ENCODE measurements at places on chromosomes 5 and 9. TPM values are rescaled to one million over a fixed set of nuclear protein-coding genes. Genes with fewer than 3 reads are reported as not detected.

- peaks cover 32% of the 10 kb centered on the region for H3K36me3 ChIP-seq
- no peak overlapping the region for H3K27ac ChIP-seq
- no peak for DNase-seq
- peaks cover 18% of the 10 kb centered on the region for H3K4me1 ChIP-seq
- no peak overlapping the region for H3K4me3 ChIP-seq
These were observed 199.9 kb downstream of the PCSK5 start for GRCh38 chr9:76090330-76090729.

DNA sequence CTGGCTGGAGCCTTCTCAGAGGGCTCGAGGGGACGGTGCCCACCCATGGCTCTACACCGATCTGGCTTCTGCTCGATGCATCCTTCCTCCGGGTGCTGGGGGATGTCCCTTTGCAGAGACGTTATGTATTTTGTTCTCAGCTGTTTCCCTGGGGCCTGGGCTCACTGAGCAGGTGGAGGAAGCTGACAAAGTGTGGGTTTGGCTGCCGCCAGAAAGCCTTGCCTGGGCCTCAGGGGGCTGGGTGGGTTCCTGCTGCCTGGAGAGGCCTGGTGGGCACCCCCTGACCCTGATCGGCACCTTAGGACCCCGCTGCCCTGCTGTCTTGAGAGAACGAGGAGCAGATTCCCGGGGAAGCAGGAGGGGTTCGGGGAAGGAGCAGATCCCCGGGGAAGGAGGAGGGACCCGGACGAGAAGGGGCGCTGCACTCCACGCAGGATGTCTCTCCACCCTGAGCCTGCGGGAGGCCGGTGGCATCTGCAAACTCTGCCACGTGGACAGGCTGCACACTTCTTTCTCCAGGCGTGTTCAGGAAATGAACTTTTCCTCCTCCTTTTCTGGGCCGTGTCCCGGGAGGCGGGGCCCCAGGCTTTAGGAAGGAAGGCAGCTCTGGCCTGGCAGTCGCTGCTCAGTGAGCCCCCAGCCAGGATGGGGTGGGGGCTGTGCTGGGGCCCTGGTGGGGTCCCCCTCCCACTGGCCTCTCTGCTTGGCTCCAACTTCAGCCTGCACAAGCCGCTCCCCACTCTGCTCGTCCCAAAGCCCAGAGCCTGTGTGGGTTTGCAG is 148.9 kb downstream of the RXRA start:
- no peaks in the 10 kb centered on the region for H3K4me1 ChIP-seq
- no peak overlapping the region for H3K27ac ChIP-seq
- H3K4me3 ChIP-seq: no peak overlapping the region
- H3K36me3 ChIP-seq: no peaks in the 10 kb centered on the region

DNA sequence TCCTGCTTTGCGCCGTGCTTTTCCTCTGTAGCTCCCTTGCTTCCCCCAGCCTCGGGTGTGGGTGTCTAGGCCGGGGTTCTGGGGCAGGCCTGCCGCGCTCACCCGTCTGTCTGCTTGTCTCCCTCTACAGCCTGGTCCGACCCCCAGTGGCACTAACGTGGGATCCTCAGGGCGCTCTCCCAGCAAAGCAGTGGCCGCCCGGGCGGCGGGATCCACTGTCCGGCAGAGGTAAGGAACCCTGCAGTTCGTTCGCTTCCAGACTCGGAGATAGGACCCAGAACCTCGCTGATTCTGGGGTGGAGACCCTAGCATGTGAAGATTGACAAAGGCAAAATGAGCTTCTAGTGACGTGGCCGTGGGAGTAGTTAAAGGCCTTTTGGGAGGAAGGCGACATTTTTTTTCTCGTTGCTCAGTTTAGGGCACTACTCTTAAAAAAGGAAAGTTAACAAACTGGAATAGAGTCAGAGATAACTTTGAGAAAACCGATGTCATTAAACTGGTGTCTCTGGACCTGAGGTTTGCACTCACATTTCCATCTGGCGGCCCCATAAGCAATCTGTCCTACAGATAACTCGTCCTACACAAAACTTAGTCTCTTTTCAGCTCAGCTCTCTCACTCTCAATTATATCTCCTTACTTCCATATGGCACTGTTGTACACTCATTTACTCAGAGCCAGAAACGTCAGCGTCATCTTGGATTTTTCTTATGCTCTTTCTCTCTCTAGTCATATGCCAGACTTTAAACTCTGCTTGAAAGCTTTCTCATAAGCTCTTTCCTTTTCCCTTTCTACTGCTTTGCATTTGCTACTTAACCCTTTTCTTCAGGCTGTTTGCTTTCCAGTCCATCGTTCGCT is 561 bp downstream of the SEC61B start:
- no peak for DNase-seq
- H3K27ac ChIP-seq: peak overlapping the region; percentile 100
- no peaks in the 10 kb centered on the region for H3K27me3 ChIP-seq
- peak overlapping the region; percentile 95 for H3K4me3 ChIP-seq
- H3K4me1 ChIP-seq: peaks cover 29% of the 10 kb centered on the region

The GPR150 gene
- total RNA-seq: 0.13 TPM

The TMEM174 gene
- total RNA-seq: not detected
